Osteoblast (primary cell): ENCODE measurements at places on chromosomes 3 and 15.

DNA sequence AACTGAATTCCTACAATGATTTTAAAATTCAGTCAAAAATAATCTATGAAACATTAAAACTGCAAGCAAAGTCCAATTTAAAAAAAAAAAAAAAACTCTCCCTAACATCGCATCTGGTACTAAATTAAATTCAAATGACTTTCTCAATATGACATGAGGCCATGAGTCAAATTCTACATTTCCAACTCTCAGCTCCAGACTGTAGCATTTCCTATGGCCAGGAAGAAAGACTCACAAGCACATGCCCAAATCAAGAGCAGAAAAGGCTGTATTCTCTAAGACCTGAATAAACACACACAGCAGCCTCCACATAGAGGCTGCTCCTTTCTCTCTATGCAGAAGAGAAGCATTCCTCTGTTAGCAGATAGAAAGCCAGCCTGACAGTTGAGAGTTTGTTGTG is 729.2 kb downstream of the ROBO1 start:
- DNase-seq, result no peak

- no peak for DNase-seq
These were observed 27.8 kb upstream of the PXYLP1 start for GRCh38 chr3:141203866-141204265.

GRCh38 chr3:152269056-152269830 is 514 bp downstream of the MBNL1 start:
- peak; percentile 53 for DNase-seq

GRCh38 chr3:54065140-54065539 is 57.2 kb upstream of the CACNA2D3 start:
- no peak for DNase-seq

- no peak for DNase-seq
These were observed 47.3 kb upstream of the IL12A start for GRCh38 chr3:159941038-159942000.

GRCh38 chr3:171056528-171056927 is 30.0 kb upstream of the SLC2A2 start:
- DNase-seq, result no peak

- no peak for DNase-seq
These were observed 323.0 kb upstream of the UMPS start for GRCh38 chr3:124407260-124407659.

- no peak for DNase-seq
These were observed 16.7 kb upstream of the ISLR start for GRCh38 chr15:74156678-74157411.

- DNase-seq, result no peak
These were observed 58.5 kb downstream of the RPL22L1 start for GRCh38 chr3:170811515-170811914.

GRCh38 chr15:88108477-88108876 is 148.1 kb downstream of the NTRK3 start:
- no peak for DNase-seq

DNA sequence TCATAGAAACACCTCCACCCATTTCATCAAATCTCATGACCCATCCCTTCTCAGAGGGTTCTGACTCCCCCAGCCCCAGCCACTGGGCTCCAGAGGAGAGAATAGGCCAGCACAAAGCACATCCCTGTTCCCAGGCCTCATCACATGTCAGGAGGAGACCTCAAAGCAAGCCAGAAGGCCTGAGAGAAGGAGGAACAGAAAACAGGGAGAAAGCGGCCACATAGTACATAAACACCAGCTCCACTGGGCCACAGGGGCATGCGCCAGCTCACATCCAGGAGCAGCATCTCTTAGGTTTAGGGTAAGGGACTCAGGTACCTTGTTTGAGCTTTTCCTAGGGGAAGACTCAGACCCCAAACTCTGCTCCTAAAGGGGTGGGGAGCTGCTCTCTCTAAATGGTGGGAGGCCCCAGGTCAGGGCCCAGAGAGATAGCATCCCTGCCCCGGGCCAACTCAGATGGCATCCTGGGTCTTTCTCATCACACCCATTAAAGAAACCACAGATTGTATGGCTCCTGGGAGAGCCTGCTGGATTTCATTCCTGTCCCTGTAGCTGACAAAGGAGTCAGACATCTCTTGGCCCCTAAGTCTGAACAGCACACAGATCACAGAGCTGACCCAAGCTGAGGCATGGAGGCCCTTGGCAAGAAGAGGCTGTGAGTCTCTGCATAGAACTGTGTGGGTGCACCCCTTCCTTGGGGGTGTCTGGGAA is 2.5 kb downstream of the SHF start:
- peak; percentile 66 for DNase-seq

GRCh38 chr3:72232331-72232730 is 447.4 kb upstream of the PROK2 start:
- no peak for DNase-seq

- DNase-seq, result no peak
These were observed 366.1 kb upstream of the ZNF385D start for GRCh38 chr3:22117091-22117490.
